Left hindlimb (tissue), 1 donor: ENCODE measurements at places on chromosomes 11 and 22.

- DNase-seq: no peak
Observed at GRCh38 chr11:69518081-69518950, 36.9 kb downstream of the LINC01488 start.

GRCh38 chr11:14288189-14288935, 70.6 kb downstream of the RRAS2 start:
- no peak for DNase-seq

DNA sequence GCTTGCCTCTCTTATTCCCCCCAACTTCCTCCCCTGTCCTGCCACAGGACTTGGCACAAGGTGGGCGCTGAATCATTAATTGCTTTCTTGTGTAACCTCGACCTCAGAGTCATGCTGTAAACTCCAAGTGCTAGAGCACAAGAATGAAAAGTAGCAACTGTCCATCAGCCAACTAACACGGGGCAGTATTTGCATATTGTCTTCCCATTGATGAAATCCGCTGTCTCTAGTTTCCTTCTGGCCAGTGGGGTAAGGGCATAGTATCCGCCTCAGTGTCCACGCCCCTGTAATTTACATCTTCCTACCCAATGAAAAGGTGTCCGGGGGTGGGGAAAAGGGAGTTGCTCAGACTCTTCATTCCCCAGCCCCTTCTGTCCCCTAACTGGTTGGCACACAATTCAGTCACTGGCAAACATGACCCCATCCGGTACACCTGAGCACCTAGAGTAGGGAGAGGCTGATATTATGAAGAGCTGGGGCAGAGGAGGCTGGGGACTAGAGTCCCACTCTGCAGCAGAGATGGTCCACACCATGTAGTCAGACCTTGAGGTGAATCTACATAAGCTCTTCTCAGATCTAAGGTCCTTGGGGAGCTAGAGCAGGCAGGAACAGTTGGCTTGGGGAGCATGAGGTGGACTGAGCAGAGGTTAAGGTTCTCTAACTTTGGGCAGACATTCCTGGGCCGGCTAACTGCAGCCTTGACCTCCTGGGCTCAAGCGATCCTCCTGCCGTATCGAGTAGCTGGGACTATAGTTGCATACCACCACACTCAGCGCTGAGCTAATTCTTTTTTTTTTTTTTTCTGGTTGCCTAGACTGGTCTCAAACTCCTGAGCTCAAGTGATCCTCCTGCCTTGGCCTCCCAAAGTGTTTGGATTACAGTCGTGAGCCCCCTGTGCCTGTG, 6.8 kb upstream of the GGA1 start:
- DNase-seq: no peak

DNA sequence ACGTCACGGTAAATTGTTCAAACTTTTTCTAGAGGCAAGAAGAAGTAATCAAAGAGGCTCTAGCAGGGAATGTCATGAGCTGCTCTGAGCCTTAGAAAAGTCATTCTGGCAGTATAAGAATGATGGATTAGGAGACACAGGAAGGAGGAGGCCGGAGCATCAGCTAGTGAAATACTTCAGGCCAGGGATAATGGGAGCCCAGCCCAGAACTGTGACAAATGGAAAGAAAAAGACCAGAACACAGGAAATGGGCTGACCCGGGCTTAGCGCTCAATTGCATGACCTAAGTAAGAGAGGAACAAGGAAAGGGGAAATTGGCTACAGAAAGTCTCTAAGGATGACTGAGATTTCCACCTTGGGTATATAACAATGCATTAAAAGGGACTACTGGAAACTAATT, 108.6 kb downstream of the LARGE1 start:
- DNase-seq: peak; percentile 88

DNA sequence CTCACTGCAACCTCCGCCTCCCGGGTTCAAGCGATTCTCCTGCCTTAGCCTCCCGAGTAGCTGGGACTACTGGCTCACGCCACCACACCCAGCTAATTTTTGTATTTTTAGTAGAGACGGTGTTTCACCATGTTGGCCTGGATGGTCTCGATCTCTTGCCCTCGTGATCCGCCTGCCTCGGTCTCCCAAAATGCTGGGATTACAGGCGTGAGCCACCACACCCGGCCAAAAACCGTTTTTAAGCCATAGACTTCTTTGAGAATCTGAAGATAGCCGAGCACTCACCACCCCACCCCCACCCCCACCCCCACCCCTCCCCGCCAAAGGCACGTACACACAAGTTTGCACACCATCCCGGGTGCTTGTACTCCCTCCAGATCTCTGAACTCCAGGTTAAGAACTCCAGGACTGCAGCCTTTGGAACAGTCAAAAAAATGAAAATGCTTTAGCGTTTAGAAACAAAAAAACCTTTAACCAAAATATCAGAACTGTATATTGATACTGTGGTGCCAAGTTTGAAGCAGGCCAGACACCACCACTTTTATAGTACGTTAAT, 1.5 kb downstream of the CRKL start:
- DNase-seq: no peak

- DNase-seq: no peak
Observed at GRCh38 chr11:78179459-78180071, 8.9 kb downstream of the KCTD21 start.

GRCh38 chr22:40654522-40655167, 18.1 kb upstream of the MRTFA start:
- peak; percentile 79 for DNase-seq

DNA sequence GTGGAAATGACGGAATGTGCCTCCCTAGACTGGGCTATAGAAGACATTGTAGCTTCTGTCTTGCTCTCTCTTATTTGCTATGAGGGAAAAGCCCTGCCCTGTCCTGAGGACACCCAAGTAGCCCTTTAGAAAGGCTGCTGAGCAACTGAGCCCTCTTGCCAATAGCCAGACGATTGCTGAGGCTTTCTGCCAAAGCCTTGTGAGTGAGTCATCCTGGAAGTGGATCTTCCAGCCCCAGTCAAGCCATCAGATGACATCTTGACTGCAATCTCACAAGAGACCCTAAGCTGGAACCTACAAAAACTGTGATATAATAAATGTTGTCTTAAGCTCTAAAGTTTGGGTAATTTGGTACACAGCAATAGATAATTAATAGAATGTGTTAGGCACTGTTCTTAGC, 3.9 kb upstream of the TRAF6 start:
- no peak for DNase-seq

DNA sequence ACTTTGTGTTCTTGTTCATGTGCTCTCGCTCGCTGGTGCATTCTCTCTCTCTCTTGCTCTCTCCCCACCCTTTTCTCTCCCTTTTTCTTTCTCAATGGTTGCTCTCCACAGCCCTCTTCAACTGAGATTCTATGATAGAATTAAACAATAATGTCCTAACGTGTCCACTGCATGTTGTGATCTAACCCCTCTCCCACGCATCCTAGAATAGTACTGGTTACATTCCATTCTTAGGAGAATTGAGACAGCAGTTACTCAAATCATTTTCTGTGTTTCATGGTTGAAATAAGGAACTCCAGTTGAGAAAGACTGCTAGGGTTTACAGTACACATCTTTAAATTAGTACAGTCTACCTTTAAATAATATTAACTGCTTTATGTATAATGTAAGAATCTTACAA, 318.1 kb upstream of the PITPNB start:
- DNase-seq: no peak

DNA sequence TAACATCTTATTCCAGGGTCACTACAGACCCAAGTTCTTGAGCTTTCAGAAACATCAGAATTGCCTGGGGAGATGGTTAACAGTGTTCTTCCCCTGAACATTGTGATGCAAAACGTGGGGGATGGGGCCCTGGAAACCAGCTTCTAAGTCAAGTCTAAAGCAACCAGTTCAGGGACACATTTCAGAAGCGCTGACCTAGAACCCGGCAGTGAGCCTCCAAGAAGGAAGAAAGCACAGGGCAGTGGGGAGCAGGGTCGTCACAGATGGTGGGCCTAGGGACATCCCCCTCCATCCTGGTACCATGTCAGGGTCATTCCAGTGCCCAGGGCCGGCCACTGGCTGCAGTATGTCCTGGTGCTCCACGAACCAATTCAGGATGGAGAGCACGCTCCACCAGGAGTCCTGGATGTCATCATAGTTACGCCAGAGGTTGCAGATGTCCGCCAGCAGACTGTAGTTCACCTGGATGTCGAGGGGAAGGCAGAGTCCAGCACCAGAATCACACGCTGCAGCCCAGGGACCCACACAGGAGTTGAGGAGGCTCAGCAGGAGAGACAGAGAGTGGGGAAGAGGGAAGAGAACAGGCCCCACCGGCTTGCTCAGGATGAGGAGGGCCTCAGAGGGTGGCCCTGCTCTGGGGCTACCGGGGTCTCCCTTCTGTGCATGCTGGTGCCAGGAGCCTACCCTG, 5.0 kb downstream of the NAGA start:
- DNase-seq: peak; percentile 16

- DNase-seq: no peak
Observed at GRCh38 chr11:72634016-72634415, 40.2 kb downstream of the PDE2A start.

- DNase-seq: no peak
Observed at GRCh38 chr11:7204778-7205177, 46.9 kb upstream of the SYT9 start.

DNA sequence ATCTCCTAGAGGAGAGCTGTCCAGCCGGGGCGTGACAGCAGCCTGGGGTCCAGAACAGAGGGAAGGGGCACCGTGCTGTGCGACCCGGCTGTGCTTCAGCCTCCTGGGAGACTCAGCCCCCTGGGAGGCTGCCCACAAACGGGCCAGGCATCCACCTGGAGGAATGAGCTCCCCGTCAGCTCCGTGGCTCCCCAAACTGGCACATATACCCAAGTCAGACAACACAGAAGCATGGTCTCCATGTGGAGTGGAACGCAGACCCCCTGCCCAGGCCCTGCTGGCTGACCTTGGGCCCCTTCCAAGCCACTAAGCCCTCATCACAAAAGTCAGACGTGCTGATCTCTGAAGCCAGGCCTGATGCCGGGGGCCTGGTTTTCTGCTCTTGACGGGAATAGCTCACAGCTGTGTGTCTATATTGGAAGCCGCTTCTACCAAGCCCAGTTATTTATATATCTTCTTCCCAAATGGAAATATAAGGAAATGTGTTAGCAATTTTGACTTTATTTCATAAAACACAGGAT, 91.7 kb downstream of the BRD1 start:
- no peak for DNase-seq

DNA sequence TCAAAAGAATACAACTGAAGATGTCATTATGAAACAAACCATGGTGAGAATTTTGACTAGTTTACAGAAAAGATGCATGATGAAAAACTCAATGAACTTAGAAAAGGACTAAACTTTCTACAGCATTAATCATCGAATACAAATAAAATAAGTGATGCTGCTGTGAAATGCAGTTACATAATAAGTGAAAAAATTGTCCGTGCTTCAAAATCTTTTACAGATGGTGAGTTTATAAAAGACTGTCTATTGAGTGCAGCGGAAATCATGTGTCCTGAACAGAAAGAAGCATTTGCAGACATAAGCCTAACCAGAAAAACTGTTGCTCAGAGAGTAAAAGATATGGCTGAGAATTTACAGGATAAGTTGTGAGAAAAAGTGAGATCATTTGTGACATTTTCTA, 33.8 kb downstream of the NEAT1 start:
- DNase-seq: no peak

DNA sequence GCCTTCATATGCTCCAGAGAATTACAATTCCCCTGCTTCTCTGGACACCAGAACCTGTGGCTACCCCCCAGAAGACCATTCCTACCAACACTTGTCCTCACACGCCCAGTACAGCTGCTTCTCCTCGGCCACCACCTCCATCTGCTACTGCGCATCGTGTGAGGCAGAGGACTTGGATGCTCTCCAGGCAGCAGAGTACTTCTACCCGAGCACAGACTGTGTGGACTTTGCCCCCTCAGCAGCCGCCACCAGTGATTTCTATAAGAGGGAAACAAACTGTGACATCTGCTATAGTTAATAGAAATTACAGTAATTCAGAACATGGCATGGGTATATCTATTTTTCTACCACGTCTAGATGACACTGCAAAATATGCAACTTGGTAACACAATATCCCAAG, 9.8 kb downstream of the POU2AF3 start:
- no peak for DNase-seq

DNA sequence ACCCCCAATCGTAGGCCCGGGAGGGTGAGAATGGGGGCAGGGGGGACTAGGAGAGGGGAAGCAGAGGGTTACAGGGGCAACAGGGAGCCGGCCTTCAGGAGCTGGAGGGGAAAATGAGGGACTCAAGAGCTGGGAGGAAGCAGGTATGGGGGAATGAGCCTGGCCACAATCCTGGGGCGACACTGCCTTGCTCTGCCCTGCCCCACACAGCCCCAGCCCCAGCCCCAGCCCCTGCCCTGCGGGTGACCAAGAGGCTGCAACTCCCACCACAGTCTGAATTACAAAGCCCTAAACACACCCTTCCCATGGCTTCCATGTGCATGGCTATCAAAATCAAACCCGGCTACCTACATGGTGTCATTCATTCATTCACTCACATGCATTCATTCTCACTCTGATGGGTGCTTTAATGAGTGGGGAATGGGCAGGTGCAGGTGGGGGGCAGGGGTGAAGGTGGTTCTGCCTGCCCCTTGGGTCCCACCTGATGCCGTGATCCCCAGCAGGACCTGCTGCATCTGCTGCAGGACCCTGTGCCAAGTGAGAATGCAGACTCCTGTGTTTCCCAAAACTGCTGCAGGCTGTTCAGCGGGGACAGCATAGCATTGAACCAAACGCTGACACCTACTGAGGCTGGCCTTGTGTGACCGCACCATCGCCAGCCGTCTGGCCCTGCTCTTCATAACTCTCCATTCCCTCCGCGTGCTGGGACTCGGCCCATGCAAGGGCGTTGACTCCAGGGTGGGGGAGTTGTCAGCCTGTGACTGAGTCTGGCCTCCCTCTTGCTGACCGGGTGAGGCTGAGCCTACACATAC, 9.5 kb upstream of the LINC01488 start:
- peak; percentile 18 for DNase-seq

GRCh38 chr11:2888266-2888968, 2.8 kb upstream of the CDKN1C start:
- peak; percentile 89 for DNase-seq

GRCh38 chr11:112297248-112297866, 36.7 kb upstream of the PLET1 start:
- DNase-seq: no peak

- no peak for DNase-seq
Observed at GRCh38 chr22:44777364-44777755, 25.0 kb downstream of the ARHGAP8 start.

- peak; percentile 56 for DNase-seq
Observed at GRCh38 chr22:19497245-19497644, 17.5 kb downstream of the CDC45 start.

DNA sequence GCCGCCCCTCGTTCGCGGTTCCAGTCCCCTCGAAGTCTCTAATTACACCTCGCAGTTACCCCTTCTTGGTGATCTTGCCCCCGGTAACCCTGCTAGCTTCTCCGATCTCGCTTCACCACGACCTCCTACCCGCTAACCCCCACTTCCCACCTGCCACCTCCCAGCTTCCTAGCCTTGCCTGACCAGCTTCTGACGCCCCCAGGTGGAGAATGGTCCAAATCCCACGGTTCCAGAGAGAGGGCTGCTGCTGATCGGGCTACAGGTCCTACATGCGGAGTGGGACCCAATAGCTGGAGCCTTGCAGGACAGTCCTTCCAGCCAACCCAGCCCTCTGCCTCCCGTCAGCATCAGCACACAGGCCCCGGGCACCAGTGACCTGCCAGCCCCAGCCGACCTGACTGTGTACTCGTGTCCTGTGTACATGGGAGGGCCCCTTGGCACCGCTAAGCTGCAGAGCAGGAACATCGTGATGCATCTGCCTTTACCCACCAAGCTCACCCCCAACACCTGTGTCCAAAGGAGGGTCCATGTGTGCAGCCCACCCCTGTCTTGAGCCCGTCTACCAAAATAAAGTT, 31.9 kb downstream of the RRP8 start:
- DNase-seq: no peak

GRCh38 chr11:73968356-73968966, 14.2 kb downstream of the UCP2 start:
- DNase-seq: no peak
